Activated naive CD8-positive, alpha-beta T cell treated with anti-CD3 and anti-CD28 coated beads, Interleukin-2, amount 10 ng/mL, durations not matched to agents 7 days and 5 days (primary cell): ENCODE measurements at places on chromosomes 13 and 19. TPM values are rescaled to one million over a fixed set of nuclear protein-coding genes. Genes with fewer than 3 reads are reported as not detected.

SCGB2B2 gene
- 0.26 TPM for total RNA-seq

- peaks cover 14% of the 10 kb centered on the region for H3K4me1 ChIP-seq
- peak within 1 kb of the TSS; percentile 89 for H3K4me3 ChIP-seq
- H3K27me3 ChIP-seq = no peaks in the 10 kb centered on the region
Measured at GRCh38 chr19:6459262-6460098, at the start of gene SLC25A23. TSS of gene SLC25A23 (minus strand) at chr19:6459792. CDS start at chr19:6459628, 164 bp downstream.

- no peaks in the 10 kb centered on the region for H3K36me3 ChIP-seq
- H3K27me3 ChIP-seq = peaks cover 8% of the 10 kb centered on the region
- H3K4me3 ChIP-seq = no peak overlapping the region
- H3K27ac ChIP-seq = no peak overlapping the region
Measured at GRCh38 chr13:101925731-101926130, 473.3 kb downstream of the ITGBL1 start.

PTGER1 gene
- total RNA-seq = 0.34 TPM

TSSK6 gene
- total RNA-seq = 6.5 TPM

C5AR2 gene
- 0.72 TPM for total RNA-seq

DNA sequence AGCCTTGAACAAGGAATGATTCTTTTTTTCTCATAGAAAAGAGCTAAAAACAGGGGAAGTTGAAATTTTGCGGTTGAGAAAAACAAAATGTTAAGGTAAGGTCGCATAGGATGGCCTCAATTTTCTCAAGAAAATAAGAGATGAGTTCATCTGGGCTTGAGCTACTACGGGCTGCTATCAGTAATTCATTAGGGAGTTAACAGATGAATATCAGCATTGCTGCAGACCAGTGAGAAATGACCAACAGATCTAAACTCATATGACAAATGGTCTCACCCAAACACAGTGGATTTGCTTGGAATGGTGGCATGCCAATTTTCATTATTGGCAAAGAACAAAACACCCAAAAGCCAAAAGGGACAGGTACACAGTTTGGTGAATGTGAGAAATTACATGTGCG, 56.6 kb downstream of the GPC6 start:
- H3K4me1 ChIP-seq = no peaks in the 10 kb centered on the region
- H3K27ac ChIP-seq = no peak overlapping the region

DNA sequence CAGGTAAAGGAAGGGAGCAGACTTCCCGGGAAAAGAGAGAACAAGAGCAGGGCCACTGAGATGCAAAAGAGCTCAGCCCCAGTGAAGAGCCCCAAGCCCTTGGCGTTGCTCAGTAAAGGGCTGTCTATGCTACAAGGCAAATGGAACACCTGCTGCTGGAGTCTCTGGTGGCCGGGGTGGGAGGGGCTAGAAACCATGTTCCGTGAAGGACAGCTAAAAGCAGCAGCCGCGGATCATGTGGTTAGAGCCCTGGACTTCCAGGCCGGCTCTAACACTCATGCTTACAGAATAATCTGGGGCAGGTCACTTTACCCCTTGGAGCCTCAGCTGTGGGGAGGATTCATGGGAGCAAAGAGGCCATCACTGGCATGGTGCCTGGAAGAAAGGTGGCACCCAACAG, 17.8 kb downstream of the POU2F2 start:
- no peak for DNase-seq
- H3K4me3 ChIP-seq = no peak overlapping the region
- peak overlapping the region; percentile 14 for H3K27ac ChIP-seq
- H3K27me3 ChIP-seq = no peaks in the 10 kb centered on the region
- H3K4me1 ChIP-seq = peaks cover 23% of the 10 kb centered on the region

DNA sequence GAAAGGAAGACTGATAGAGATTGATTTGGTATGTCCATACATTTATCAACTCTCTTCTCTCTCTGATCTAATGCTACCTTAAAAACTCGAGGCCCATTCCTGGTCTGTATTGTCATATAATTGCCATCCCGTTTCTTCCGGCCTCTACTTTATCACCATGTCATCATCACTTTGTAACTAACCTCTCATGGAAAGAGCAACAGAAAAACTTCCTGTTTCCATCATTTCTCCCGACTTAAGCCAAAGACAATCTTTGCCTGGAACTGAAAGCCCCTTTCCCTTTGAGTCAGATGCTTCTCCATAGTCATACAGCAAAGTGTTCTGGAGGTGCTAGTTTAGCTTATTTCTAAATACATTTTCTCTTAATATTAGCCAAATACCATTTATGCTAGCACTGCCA, 2.8 kb upstream of the STOML3 start:
- no peak for DNase-seq
- H3K36me3 ChIP-seq = no peaks in the 10 kb centered on the region
- peaks cover 10% of the 10 kb centered on the region for H3K27me3 ChIP-seq
- H3K4me1 ChIP-seq = no peaks in the 10 kb centered on the region
- no peak overlapping the region for H3K4me3 ChIP-seq

DNA sequence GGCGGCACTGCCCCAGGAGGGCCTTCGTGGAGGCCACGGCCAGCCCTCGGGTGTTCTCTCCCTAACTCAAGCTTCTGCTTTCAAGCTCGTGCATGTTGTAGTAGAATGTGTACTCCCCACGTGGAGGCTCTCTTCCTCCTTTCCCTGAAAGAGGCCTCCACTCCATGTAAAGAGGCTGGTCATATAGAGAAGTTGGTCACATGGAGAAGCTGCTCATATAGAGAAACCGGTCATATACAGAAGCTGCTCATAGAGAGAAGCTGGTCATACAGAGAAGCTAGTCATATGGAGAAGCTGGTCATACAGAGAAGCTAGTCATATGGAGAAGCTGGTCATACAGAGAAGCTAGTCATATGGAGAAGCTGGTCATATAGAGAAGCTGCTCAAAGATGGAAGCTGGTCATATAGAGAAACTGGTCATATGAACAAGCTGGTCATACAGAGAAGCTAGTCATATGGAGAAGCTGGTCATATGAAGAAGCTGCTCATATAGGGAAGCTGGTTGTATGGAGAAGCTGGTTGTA, 152.5 kb downstream of the COL4A1 start:
- no peaks in the 10 kb centered on the region for H3K36me3 ChIP-seq
- H3K4me3 ChIP-seq = no peak overlapping the region
- H3K27me3 ChIP-seq = no peaks in the 10 kb centered on the region
- H3K4me1 ChIP-seq = no peaks in the 10 kb centered on the region
- no peak for DNase-seq
- H3K27ac ChIP-seq = no peak overlapping the region

DNA sequence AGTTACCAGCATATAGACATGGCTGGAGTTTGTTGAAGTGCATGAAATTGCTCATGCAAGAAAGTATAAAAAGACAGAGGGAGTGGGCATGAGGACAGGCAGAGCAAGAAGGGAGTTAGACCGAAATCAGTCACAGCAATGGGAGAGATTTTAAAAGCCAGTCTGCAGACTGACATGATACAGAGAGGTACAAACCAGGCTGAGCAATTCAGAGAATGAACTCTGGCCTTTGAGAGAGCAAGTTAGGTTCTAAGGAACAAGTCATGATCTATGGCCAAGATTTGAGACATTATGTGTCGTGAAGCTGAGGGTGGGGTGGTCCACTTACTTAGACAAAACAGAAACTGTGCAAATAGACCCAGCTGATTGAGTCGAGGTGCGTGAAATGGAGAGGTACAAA, 93.4 kb upstream of the TSC22D1 start:
- H3K36me3 ChIP-seq = no peaks in the 10 kb centered on the region
- H3K4me3 ChIP-seq = no peak overlapping the region
- H3K27ac ChIP-seq = no peak overlapping the region
- DNase-seq = no peak
- H3K27me3 ChIP-seq = peaks cover 5% of the 10 kb centered on the region

DNA sequence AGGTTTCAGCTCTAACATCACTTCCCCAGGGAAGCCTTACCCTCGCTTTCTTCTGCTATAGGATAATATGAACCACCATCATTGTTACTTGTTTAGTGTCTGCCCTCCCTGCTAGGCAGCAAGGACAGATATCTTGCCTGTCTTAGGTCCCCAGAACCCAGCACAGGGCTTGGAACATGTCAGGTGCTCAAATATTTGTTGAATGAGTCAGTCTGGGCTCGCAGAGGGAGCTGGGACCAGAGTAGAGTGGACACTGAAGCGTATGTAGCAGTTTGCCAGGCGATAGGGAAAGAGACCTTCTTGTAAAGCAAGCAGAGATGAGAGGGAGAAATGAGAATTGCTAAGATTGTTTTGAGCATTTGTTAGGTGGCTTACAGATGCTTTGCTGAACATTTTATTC, 11.7 kb downstream of the BCKDHA start:
- H3K27ac ChIP-seq = peak overlapping the region; percentile 78
- no peak for DNase-seq
- H3K36me3 ChIP-seq = peaks cover 7% of the 10 kb centered on the region
- H3K4me1 ChIP-seq = peaks cover 16% of the 10 kb centered on the region

- no peaks in the 10 kb centered on the region for H3K27me3 ChIP-seq
- H3K4me1 ChIP-seq = no peaks in the 10 kb centered on the region
- no peak overlapping the region for H3K27ac ChIP-seq
- no peaks in the 10 kb centered on the region for H3K36me3 ChIP-seq
Measured at GRCh38 chr13:22793598-22794134, 387.1 kb upstream of the SGCG start.

DNA sequence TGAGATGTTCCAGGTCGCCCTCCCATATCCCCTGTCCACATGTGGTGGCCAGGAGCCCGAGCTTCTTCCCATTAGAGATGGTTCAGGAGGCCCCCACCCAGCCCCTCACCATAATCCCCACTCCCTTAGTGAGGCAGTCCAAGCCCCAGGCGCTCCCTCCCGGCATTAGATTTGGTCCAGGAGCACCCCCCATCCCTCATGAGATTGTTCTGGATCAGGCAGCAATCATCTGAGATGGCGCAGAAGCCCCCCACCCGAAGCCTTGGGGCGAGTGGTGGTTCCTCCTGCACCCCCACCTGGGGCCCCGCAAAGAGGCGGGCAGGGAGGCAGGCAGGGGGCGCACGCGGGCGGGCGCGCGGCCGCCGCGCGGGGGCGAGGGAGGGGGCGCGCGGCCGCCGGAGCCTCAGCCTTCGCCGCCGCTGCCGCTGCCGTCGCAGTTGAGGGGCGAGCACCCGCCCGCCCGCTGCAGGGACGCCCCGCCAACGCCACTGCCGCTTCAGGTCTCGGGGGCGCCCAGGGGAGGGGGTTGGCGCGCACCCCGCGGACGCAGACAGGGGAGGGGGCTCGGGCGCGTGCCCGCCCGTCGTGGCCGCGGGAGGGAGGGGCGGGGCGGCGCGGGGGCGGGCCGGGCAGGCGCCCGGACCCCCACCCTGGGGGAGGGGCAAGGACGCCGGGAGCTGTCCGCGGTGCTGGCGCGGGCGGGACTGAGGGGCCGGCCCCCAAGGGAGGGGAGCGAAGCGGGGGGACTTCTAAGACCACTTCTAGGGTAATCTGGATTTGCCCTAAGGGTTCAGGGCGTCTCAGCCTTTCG, 46.4 kb upstream of the SHKBP1 start:
- H3K36me3 ChIP-seq = no peaks in the 10 kb centered on the region
- H3K4me1 ChIP-seq = peaks cover 8% of the 10 kb centered on the region
- peaks cover 26% of the 10 kb centered on the region for H3K27me3 ChIP-seq
- no peak overlapping the region for H3K4me3 ChIP-seq
- no peak overlapping the region for H3K27ac ChIP-seq
- peak; percentile 68 for DNase-seq

CGB5 gene
- not detected for total RNA-seq

GRCh38 chr19:14395262-14395661, 14.0 kb downstream of the ADGRE5 start:
- no peak for DNase-seq
- H3K4me1 ChIP-seq = peaks cover 7% of the 10 kb centered on the region
- H3K4me3 ChIP-seq = no peak overlapping the region
- no peaks in the 10 kb centered on the region for H3K27me3 ChIP-seq
- H3K27ac ChIP-seq = no peak overlapping the region
- peaks cover 36% of the 10 kb centered on the region for H3K36me3 ChIP-seq

GRCh38 chr13:40572961-40573360, 93.5 kb downstream of the FOXO1 start:
- H3K4me1 ChIP-seq = peaks cover 72% of the 10 kb centered on the region
- no peak for DNase-seq
- H3K4me3 ChIP-seq = no peak overlapping the region
- peak overlapping the region; percentile 19 for H3K27ac ChIP-seq
- peaks cover 8% of the 10 kb centered on the region for H3K36me3 ChIP-seq

DNA sequence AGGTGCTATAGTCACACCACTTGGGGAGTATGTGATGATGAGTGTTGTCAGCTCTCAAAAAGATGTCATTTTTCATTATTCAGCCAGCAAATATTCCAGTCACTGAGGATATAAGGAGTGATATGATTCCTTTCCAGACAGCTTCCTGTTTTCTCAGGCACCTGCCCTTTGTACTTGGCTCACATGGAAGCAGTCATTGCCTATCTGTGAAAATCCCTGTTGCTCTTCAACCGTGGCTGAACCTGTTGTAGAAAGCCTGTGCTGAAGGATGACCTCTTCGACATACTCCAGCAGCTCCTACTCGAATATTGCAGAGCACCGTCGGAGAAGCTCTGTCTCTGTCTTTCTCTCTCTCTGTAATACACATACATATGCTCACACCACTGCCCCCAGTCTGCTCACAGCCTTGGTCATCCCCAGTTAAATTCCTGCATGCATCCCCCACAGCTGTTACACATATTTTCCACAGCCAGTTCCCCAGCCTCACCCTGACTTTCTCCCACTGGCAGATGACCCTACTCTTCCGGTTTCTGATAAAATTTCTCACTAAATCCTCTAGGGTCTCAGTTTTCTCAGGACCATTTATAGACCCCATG, 204.2 kb upstream of the ARGLU1 start:
- no peak overlapping the region for H3K4me3 ChIP-seq
- H3K36me3 ChIP-seq = no peaks in the 10 kb centered on the region
- H3K4me1 ChIP-seq = no peaks in the 10 kb centered on the region
- no peaks in the 10 kb centered on the region for H3K27me3 ChIP-seq

- peak; percentile 93 for DNase-seq
- H3K4me1 ChIP-seq = peaks cover 16% of the 10 kb centered on the region
- no peaks in the 10 kb centered on the region for H3K27me3 ChIP-seq
- peaks cover 70% of the 10 kb centered on the region for H3K36me3 ChIP-seq
- peak overlapping the region; percentile 86 for H3K4me3 ChIP-seq
Measured at GRCh38 chr19:52535771-52536447, 8.4 kb downstream of the ZNF808 start.

- no peak overlapping the region for H3K4me3 ChIP-seq
- H3K27ac ChIP-seq = no peak overlapping the region
- no peaks in the 10 kb centered on the region for H3K4me1 ChIP-seq
- H3K36me3 ChIP-seq = no peaks in the 10 kb centered on the region
Measured at GRCh38 chr19:5491565-5491964, 36.3 kb downstream of the ZNRF4 start.

DNA sequence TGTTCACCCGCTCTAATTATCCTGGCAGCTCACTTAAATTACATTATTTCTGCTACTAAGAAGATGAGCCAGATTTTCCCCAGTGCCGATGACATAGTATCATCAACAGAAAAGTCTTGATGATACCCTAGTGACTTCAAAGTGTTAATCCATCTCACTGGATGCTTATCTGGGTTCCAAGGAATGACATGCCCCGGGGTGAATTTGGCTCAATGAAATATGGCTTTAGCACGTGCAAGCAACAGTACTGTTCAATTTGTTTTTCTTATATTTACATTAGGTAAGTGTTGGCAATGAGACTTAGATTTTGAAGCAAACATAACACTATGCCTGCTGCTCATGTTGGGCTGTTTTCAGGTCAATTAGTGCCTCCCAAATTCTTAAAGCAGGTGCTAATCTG, 548.2 kb upstream of the SLITRK1 start:
- H3K27ac ChIP-seq = no peak overlapping the region
- no peak overlapping the region for H3K4me3 ChIP-seq
- H3K4me1 ChIP-seq = no peaks in the 10 kb centered on the region
- no peaks in the 10 kb centered on the region for H3K36me3 ChIP-seq
- no peak for DNase-seq

- no peaks in the 10 kb centered on the region for H3K27me3 ChIP-seq
- H3K4me1 ChIP-seq = no peaks in the 10 kb centered on the region
- no peaks in the 10 kb centered on the region for H3K36me3 ChIP-seq
- H3K27ac ChIP-seq = no peak overlapping the region
- DNase-seq = no peak
- no peak overlapping the region for H3K4me3 ChIP-seq
Measured at GRCh38 chr13:22589880-22590279, 590.9 kb upstream of the SGCG start.
